ENCODE measurements at places on chromosomes 5 and 9. TPM values are rescaled to one million over a fixed set of nuclear protein-coding genes. Genes with fewer than 3 reads are reported as not detected.

The OLFML2A gene
- 20.2 TPM for total RNA-seq

The TAS2R1 gene
- not detected for total RNA-seq

The RNF183 gene
- total RNA-seq = 1.9 TPM

The RANBP17 gene
- 7.7 TPM for total RNA-seq

The PCDH12 gene
- not detected for total RNA-seq

The SMIM32 gene
- total RNA-seq = not detected

The SLCO6A1 gene
- not detected for total RNA-seq

The FAM219A gene
- total RNA-seq = 3.2 TPM

The LRRTM2 gene
- not detected for total RNA-seq

Data from tracheal epithelial cell (primary cell).